ENCODE measurements at places on chromosomes 11 and 22.

GRCh38 chr11:9708544-9708943 lies 44.7 kb downstream of the SWAP70 start:
- DNase-seq: no peak

- DNase-seq: no peak
These were observed 166.2 kb downstream of the PGR start for GRCh38 chr11:100963375-100963774.

- no peak for DNase-seq
These were observed 249.6 kb upstream of the B3GAT1 start for GRCh38 chr11:134661660-134662059.

DNA sequence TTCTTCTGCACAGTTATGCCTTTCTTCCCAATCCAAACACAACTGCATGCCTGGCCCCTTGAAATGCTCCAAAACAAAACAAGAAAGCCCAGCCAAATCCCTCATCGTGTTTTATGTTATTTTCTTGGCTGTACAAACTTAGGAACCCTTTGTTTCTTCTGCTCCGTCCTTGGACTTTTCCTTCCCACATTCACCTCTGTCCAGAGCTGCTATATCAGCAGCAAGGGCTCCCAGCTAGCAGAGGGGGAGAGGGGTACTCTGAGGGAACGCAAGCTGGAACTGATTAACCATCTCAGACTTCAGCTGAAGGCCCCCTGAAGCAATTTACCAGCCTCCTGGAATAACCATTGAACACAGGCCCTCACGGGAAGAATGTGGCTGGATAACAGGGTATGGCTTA lies 214.7 kb downstream of the TENM4 start:
- no peak for DNase-seq

- no peak for DNase-seq
These were observed 107.4 kb downstream of the SERGEF start for GRCh38 chr11:17905477-17905876.

- no peak for DNase-seq
These were observed 53.0 kb downstream of the RELT start for GRCh38 chr11:73429121-73429750.

- no peak for DNase-seq
These were observed 59.1 kb downstream of the CLMP start for GRCh38 chr11:123135863-123136446.

- DNase-seq: peak; percentile 73
These were observed 35.0 kb downstream of the TPBGL start for GRCh38 chr11:75275581-75275980.

GRCh38 chr22:49553076-49553475 lies 274.6 kb downstream of the BRD1 start:
- DNase-seq: no peak

DNA sequence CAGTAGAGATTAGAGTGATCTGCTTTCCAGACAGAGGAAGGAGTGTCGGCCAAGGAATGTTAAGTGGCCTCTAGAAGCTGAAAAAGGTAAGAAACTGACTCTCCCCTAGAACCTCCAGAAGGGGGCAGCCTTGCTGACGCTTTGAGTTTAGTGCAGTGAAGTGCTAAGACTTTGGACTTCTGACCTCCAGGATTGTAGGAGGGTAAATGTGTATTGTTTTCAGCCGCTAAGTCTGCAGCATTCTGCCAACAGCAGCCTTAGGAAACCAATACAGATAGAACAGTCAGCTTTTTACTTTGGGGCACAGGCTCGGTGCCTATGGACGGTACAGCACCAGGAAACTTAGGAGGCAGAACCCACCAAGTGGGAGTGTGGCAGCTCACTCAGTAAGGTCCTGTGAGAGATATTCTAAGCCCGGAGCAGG lies 3.6 kb upstream of the TBC1D22A start:
- peak; percentile 31 for DNase-seq

GRCh38 chr11:116394022-116394421 lies 378.8 kb downstream of the BUD13 start:
- DNase-seq: no peak

GRCh38 chr11:70954471-70954870 lies 297.9 kb downstream of the SHANK2 start:
- no peak for DNase-seq

GRCh38 chr11:35029979-35030682 lies 108.8 kb upstream of the CD44 start:
- no peak for DNase-seq

- peak; percentile 28 for DNase-seq
These were observed 3.1 kb downstream of the ASRGL1 start for GRCh38 chr11:62340269-62340901.
